ENCODE measurements at places on chromosomes 5 and 9.
A peak's percentile ranks its signal among the peaks of the same experiment; 100 is the strongest.

DNA sequence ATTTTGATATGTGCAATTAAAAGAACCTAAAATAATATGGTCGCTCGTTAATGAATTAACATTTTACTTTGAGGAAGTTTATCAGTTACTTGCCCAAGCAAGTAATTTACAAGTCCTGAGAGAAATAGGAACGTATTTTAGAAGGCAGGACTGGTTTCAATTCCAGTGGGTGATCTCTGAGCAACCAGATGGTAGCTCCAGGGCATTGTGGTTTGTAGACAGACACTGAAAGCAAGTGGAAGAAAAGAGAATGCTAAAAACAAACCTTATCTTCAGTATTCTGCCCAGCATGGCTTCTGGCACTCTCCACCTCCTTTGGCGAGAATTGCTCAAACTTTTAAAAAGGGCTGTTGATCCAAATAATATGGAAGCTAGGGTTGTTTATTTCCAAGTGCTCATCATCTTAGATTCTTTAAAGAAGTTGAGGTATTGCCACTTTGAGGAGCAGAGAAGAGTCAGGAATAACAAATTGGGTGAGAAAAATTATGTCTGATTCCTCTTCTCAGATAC lies 31.8 kb upstream of the ERAP2 start:
- no peak for DNase-seq

- DNase-seq = peak; percentile 9
Measured at GRCh38 chr5:175572886-175573285, 85.0 kb upstream of the HRH2 start.

GRCh38 chr5:116621599-116621998 lies 47.0 kb upstream of the SEMA6A start:
- DNase-seq = no peak

DNA sequence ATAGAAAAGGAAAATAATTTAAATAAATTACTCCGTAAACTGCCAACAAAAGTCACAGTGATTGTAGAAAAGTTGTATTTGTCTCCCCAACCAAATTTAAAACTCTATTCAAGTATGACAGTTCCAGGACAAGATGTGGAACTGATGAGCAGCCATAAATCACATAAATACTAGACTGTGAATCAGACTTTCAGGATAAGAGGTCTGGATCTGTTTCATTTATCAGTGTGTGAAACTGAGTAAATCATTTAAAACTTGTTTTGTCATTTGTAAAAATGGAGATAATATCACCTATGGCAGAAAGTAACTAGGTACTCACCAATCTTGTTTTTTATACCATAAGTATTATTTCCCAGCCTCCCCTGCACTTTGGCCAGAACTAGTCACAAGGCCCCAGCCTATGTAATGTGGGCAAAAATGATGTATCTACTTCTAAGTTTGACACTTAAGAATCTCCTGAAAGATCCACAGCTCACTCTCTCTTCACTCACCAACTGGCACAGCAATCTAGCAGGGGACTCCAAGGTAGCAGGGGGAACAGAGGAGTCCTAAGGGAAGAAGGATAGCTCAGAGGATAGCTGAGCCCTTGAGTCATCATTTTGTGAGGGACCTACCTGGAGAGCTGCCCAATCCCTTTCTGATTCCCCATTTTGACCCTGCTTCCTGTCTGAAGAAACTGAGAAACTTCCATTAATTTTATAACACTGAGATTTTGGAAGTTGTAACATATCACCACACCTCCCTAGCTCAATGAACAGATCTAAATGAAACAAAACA lies 31.6 kb downstream of the TMEM161B start:
- DNase-seq = peak; percentile 24

GRCh38 chr5:124055751-124056150 lies 543.8 kb downstream of the CSNK1G3 start:
- no peak for DNase-seq
